ENCODE measurements at places on chromosomes 12 and 14. TPM values are rescaled to one million over a fixed set of nuclear protein-coding genes. Genes with fewer than 3 reads are reported as not detected.

GRCh38 chr14:24851837-24852236 lies 198.1 kb downstream of the STXBP6 start:
- DNase-seq, result no peak

DNA sequence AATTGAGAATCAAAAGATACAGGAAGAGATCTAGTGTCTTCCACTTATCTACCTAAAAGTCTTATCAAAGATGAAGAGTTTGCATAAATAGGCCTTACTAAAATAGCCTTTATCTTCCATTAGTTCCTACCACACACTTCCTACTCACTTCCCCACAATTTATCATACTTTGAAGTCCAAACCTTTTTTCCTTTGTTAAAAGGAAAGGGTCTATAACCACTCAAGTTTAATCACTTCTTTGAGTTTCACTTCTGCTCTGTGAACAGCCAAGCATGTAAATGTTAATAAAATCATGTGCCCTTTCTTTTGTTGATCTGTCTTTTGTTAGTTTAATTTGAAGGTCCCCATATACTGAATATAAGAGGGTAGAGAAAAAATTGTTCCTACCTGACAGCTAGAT lies 114.5 kb downstream of the PHLDA1 start:
- DNase-seq, result no peak

GRCh38 chr12:1099158-1099557 lies 108.1 kb downstream of the ERC1 start:
- no peak for DNase-seq

- DNase-seq, result no peak
These were observed 99.0 kb downstream of the SAMD4A start for GRCh38 chr14:54665946-54666345.

GRCh38 chr12:52436000-52436827 lies 2.0 kb upstream of the KRT75 start:
- peak; percentile 91 for DNase-seq

DNA sequence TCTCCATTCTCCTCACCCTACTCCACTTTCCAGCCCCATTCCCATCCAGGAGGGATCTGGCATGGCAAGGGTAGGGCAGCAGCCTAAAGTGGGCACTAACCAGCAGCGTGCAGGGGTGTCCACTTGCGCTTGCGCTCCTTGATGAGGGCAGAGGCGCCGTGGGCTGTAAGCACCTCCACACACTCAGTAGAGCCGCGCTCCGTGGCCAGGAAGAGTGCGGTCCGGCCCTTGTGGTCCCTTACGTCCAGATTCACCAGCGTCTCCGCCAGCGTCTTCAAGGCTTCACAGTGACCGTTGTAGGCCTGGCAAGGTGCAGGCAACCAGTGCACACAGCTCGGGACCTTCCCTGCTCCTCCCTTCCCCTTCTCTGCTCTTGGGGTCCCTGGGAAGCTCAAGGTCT lies 10.3 kb downstream of the ANKRD52 start:
- no peak for DNase-seq

DNA sequence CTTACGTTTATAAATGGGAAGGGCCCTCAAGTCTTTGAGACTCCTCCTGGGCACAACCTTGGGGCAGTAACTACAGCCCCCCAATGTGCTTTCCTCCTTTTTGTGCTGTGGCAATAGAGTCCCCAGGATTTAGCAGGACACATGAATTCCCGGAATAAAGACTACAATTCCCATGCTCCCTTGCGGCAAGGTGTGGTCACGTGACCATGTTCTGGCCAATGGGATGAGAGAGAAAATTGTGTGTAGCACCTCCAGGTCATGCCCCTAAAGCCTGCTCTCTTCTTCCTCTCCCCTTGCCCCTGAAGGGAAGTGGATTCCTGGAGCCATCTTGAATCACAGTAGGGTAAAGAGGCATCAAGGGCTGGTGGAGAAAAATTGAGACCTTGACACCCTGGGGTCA lies 295.1 kb upstream of the SFSWAP start:
- no peak for DNase-seq

GRCh38 chr12:32030151-32030550 lies 70.9 kb downstream of the RESF1 start:
- no peak for DNase-seq

DNA sequence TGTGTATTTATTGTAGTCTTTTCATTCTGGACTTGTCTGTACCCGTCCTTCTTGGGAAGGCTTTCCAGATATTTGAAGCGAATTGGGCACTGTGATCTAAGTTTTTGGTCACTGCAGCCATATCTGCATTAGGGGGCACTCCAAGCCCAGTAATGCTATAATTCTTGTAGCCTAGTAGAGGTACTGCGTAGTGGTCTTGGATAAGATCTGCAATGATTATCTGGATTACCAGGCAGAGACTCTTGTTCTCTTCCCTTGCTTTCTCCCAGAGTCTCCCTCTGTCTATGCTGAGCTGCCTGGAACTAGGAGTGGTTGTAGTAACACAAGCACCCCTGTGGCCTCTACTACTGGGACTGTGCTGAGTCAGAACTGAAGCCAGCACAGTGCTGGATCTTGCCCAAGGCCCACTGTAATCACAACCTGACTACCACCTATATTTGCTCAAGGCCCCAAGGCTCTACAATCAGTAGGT lies 30.0 kb downstream of the SLC38A2 start:
- no peak for DNase-seq

GRCh38 chr12:132433641-132434395 lies 56.1 kb upstream of the FBRSL1 start:
- DNase-seq, result peak; percentile 69

- no peak for DNase-seq
These were observed 258.1 kb downstream of the EGLN3 start for GRCh38 chr14:33692762-33693161.

DNA sequence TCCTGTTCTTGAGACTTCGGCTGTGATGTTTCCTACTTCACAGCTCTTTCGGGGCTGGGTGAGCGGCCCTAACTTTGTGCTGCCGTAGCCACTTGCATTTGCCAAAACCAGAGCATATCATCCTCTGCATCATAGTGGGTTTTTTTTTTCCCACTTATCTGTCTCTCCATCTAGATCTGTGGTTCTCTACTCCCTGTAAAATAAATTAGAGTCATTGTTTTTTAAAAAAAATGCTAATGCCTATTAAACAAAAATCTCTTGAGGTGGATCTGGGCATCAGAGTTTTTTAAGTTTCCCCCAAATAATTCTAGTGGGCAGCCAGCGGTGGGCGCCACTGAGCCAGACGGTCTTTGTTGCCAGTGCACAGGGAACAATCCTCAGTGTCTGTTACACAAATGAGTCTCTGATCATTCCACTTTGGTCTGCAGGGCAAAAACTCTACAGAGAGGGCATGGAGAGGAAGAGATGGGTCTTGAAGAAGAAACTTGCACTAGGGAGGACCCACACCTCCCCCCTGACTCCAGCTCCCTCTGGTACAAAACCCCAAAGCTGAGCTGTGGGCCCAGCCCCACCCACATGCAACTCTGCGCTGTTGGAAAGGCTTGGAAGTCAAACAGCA lies 62.4 kb upstream of the BCL2L14 start:
- DNase-seq, result no peak

DNA sequence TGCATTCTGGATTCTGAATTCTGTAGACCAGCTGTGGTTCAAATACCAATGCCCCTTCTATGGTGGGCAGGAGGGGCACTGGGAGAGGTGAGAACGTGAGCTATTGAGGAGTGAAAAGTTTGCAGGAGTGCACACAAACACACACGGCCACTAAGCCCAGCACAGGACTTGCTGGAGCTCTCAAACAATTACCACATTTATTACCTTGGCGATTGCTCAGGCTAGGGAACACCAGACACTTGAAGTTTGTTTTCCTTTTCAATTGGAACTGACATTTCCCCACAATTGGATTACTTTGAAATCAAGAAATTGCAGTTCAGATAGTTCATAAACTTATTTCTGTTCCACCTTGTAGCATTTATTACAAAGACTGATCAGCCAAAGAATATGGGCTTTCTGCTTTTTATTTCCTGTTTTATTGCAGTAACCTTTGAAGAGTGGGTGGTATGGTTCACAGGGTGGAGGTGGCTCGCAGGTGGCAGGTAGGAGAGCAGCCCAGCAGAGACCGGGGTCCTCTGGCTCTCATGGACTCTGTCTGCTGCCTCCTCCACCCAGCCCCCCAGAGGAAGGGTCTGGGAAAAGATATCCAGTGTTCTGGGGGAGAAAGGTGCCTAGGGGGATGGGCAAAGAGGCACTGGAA lies 429.8 kb upstream of the CCDC196 start:
- DNase-seq, result no peak

DNA sequence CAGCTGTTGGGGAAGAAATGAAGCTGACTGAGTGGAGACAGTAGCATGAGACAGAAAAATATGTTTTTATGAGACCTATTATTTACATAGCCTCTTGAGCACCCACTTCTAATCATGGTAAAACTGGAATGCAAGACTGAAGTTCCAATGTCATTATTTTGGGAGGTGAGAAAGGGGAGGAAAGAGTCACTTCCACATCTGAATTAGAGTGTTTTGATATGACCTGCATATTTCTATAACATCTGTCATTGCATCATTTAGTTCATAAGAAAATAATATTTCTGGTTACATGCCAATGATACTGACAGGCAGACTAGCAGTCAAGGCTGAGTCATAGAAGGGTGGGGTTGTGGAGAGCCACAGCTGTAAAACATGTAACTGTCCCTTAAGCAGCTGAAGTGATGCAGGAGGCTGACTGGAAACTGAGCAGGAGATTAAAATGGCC lies 26.7 kb downstream of the NTN4 start:
- DNase-seq, result no peak

LRRC10 gene
- not detected for total RNA-seq

SLC6A15 gene
- total RNA-seq, result 2.0 TPM

NEUROD4 gene
- not detected for total RNA-seq

DLGAP5 gene
- under 0.01 TPM for total RNA-seq

ANO4 gene
- 0.80 TPM for total RNA-seq
